ENCODE measurements at places on chromosomes 5 and 9. TPM values are rescaled to one million over a fixed set of nuclear protein-coding genes. Genes with fewer than 3 reads are reported as not detected.
A peak's percentile ranks its signal among the peaks of the same experiment; 100 is the strongest.

DNA sequence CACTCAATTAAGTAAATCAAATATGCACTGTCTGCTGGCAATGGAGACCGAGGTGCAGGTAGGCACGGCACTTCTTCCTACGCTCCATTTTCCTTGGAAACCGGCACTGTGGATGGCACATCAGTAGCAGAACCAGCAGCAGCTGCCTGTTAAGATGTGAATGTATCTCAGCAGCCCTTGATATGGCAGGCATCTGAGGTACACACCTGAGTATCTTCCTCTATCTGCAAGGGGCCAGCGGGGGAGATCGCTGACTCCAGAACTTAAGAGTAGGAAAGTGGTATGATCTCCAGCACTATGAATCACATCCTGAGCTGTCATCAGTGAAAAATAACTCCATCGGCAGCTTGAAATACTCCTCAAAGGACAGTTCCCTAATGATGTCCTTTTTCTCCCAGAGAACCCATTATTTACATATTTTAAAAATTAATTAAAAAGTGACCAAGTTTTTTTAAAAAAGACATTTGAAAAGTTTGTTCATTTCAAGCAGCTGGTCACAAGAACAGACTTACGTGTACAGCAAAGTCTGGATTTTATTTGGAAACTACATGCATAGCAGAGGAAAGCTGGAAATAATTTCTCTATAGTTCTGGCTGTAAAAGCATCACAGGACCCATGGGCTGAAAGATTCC, 97.1 kb downstream of the ADAMTS12 start:
- DNase-seq: no peak

FOXD4L4 gene
- 0.26 TPM for total RNA-seq

EGFL7 gene
- total RNA-seq: 38.0 TPM

IQGAP2 gene
- 22.5 TPM for total RNA-seq

ARHGEF37 gene
- total RNA-seq: 0.42 TPM

BAAT gene
- 0.15 TPM for total RNA-seq

DNA sequence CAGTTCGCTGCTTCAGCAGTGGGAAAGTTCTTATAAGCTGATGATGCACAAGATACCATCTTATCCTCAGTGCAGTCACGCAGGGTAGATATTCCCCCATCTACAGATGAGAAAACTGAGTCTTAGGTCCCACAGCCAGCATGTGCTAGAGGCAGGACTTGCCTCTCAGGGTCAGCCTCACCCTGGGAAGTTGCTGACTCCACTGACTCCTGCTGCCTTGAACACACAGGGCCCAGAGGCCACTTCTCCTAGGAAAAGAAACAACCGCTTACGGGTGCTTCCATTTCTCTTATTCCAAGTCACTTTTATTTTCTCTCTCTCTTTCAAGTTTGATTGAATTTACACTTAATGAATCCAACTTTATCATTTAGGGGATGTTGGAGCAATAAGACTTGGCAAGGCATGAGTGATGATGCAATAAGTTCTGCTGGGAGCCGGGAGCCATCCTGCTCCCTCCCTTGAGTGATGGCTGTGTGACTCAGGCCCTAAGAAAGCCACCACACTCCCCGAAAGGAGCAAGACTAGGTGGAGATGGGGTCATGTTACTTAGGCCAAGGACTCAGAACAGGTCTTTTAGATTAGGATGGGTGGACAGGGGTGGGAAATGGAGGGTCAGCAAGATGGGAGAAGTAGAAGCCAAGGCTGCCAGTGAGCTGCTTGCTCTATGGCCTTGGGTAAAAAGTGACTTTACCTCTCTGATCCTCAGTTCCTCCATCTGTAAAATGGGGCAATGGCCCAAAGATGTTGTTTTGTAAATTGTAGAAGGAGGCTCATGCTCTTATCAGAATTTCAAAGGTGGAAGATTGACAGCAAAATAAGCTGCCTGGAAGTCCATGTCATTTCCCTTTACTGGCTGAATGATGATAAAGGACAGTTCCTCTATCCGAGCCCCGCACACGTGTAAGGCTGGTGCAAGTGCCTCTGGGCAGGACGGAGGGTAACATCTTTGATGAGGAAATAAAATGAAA, 67.4 kb upstream of the ZNF618 start:
- DNase-seq: no peak

DNA sequence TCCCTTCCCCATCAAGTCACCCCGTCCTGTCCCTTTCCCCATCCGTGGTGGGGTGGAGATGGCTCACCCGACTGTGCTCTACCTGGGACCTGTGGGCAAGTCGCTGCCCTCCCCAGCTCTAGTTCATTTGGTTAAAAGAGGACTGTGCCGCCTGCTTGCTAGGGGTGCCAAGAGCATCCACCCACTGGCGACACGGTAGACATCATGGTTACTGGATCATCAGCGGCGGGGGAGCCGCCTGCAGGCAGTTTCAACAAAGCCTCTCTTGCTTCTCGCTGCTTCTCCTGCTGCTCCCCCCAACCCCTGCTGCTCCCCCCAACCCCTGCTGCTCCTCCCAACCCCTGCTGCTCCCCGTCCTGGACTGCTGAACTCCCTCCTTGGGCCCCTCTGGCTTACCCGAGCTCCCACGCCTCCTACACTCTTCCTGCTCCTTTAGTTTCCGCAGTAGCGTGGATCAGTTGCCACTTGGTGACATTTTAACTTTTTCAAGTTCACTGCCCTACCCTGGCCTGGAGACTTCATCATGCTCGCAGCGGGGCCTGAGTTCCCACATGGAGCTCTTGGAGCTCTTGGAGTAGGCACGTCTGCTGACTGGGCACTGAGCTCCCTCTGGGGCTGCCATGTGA, 22.0 kb upstream of the SCGB3A1 start:
- no peak for DNase-seq

DNA sequence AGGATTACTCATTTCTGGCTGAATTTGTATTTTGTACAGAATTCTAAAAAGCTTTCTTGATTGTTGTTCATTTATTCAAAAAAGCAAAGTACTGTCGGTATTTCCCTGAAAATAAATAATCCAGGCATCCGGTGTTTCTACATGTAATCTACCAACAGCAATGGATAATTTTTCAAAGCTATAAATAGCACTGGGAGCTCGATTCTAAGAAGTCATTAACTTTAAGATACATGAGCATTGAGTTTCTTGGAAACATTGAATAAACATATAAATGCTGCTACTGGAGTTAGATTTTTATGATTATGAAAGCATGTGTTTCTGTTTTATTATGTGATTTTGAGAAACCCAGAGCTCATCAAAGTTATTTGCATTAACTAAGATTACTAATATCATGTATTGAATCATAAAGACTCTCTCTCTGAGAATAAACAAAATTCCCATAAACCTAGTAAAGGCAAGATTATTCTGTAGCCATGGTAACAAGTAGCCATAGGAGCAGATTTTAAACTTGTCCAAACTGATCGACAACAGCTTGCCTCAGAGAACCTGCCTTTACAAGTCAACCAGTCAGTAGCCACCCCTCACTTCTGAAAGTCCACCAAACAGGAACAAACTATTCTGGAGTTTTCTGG, 197.0 kb downstream of the DRD1 start:
- no peak for DNase-seq

SUSD3 gene
- total RNA-seq: 9.0 TPM

MGAT4B gene
- 147 TPM for total RNA-seq

GRCh38 chr9:134383148-134383547, 56.9 kb downstream of the RXRA start:
- no peak for DNase-seq

DNA sequence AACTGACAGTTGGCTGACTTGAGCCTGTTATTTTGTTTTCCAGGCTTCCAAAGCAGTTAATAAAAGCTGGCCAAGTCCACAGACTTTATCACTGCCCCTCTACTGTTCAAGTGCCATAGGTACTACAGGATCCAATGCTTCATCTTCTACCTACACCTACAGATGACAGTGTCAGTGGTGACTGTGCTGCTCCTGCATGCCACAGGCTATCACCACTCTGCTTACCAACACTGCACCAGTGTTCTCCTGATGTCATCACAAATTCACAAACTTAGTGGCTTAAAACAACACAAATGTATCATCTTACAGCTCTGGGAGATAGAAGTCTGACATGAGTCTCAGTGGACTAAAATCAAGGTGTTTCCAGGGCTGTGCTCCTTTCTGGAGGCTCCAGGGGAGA, 26.6 kb downstream of the HMGCS1 start:
- DNase-seq: no peak

DNA sequence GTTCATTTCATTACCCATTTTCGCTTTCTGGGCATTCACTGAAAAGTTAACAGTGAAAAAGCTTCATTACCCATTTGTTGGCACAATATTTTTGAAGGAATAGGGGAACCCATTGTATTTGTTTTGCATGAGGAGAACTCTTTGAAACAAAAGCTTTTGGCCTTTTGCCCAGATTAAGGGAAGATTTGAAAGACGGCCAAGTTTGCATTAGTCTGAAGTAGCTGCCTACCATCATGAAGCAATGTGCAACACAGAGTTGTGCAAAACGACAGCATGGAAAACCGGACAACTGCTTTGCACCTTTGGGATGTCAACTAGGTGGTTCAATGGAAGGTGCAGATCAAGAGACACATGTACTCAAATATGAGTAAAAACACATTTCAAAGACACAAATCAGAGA, 84.9 kb downstream of the TRPM3 start:
- DNase-seq: no peak

DNA sequence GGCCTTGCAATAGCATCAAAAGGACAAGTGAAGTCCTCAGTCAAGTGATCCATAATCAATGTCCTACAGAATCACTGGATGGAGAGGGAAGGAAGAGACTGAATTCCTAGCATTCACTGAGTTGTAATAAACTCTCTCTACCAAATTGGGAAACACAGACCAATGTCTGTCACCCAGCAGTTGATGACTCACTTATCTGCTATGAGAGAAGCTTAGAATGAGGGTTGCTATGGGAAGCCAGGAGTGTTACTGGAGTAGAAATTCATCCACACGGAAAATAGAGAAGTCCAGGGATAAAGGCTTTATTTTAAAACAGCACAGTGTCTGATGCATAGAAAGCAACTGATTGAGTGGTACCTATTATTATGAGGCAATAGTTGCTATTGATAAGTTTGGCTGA, 407.4 kb downstream of the BRINP1 start:
- DNase-seq: peak; percentile 27

- DNase-seq: no peak
Observed at GRCh38 chr9:117276444-117276843, 138.4 kb downstream of the ASTN2 start.

GRCh38 chr5:89343666-89344065, 460.7 kb upstream of the MEF2C start:
- DNase-seq: no peak

DNA sequence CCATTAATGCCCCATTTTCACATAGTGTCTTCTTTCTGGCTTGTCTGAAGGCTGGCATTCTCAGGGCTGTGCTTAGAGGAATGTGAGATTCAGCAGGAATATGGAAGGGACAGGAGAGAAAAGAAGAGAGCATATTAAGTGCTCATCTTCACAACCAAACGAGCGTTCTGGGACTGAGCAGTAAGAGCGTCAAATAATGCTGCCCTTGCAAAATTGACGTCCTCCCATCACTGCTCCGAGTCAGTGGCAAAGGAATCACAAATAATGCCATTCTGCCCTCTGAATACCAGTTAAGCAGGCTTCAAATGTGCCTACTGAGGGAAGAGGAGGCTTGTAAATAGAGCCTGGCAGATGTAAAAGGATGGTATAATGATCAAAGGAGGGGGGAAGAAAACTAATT, 351.2 kb downstream of the EBF1 start:
- no peak for DNase-seq

- DNase-seq: no peak
Observed at GRCh38 chr5:172920447-172920849, 38.8 kb upstream of the RPL26L1 start.

- no peak for DNase-seq
Observed at GRCh38 chr5:169970339-169970738, 10.0 kb downstream of the INSYN2B start.

All from H9 (cell line).